ENCODE measurements at places on chromosomes 4 and X.

DNA sequence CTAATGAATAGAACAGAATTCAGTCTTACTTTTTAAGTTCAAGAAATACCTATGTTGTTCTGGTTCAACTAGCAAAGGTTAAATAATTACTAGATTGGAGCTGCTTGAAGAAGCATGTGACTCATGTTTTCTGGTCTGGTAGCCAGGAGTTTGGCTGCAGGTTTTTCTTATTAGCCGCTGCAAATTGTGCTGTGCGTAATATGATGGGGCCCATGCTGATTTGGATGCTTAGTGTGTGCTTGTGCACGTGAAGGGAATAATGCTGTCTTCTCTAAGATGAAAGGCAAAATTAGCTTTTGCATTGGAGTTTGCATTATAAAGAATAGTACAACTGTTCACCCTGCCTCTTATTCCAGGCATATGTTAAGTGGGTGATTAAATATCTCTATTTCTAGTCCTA, 219.6 kb downstream of the SNCA start:
- DNase-seq, result no peak

DNA sequence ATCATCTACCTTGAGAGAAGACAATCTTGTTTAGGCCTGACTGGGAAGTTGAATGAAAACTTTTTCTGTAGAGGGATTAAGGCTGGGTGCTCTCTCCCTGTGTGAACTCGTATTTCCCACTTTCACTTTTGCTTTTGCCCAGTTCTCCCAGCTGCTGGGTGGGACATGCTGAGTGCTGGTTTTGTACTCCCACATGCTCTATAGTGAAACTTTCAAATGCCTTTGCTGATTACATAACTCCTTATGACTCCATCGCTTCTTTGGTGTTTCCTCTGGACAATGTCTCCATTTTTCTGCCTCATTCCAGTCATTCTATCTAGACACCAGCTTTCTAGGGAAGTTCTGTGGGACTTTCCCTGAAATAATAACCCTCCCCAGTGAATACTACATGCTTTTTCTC, 100.5 kb downstream of the CLNK start:
- DNase-seq, result no peak

DNA sequence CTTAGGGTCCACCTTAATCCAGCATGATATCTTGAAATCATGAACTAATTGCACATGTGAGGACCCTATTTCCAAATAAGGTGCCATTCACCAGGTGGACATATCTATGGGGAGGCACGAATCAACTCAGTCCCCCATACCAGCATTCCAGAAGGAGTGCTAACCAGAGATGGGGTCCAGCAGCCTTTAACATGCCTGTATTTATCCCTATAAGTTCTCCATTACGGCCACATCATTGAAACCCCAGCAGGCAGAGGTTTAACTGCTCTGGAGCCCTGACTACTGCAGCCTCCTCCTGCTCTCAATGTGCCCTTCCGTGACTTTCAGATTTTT, 3.2 kb upstream of the ASMTL start:
- no peak for DNase-seq

DNA sequence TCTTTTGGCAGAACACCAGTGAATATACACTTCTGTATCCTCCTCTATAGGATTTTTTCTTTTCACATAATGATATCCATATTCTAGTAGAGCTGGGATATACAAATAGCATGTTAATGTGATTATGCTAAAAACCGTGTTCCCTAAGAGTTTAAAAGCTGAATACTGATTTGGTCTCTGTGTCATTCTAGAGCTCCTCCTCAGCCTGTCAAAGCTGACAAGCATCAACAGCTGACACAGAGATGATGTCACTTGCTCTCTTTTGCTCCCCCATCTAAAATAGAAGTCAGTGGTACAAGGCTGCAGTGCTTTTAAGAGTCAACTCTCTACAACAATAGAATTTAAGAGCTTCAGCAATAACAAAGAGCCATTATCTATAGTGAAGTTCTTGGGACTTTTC, 17.1 kb upstream of the HERC3 start:
- no peak for DNase-seq

DNA sequence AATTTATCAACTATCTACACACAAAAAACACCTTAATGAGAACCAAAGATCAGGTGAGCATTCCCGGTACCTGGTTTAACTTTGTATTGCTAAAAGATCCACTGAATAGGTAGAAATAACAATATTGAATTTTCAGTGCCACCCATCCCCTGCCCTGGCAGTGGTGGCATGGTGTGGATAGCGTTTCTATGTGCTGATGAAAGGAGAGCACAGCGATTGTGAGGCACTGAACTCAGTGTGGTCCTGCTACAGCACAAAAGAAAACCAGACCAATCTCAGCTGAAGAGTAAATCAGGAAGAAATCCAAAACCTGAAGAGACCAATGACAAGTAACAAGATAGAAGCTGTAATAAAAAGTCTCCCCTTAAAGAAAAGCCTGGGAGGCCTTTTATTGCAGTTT, 984.6 kb upstream of the AGA start:
- DNase-seq, result no peak

GRCh38 chrX:64885850-64886249, 90.4 kb downstream of the ZC4H2 start:
- DNase-seq, result no peak

GRCh38 chrX:46380148-46380752, 165.0 kb downstream of the ZNF674 start:
- DNase-seq, result no peak

- DNase-seq, result no peak
These were observed 175.3 kb downstream of the DCTD start for GRCh38 chr4:182741914-182742313.

- DNase-seq, result peak; percentile 42
These were observed 57.5 kb downstream of the GPR82 start for GRCh38 chrX:41781500-41781899.

GRCh38 chr4:53281438-53281837, 84.4 kb downstream of the SCFD2 start:
- DNase-seq, result no peak

DNA sequence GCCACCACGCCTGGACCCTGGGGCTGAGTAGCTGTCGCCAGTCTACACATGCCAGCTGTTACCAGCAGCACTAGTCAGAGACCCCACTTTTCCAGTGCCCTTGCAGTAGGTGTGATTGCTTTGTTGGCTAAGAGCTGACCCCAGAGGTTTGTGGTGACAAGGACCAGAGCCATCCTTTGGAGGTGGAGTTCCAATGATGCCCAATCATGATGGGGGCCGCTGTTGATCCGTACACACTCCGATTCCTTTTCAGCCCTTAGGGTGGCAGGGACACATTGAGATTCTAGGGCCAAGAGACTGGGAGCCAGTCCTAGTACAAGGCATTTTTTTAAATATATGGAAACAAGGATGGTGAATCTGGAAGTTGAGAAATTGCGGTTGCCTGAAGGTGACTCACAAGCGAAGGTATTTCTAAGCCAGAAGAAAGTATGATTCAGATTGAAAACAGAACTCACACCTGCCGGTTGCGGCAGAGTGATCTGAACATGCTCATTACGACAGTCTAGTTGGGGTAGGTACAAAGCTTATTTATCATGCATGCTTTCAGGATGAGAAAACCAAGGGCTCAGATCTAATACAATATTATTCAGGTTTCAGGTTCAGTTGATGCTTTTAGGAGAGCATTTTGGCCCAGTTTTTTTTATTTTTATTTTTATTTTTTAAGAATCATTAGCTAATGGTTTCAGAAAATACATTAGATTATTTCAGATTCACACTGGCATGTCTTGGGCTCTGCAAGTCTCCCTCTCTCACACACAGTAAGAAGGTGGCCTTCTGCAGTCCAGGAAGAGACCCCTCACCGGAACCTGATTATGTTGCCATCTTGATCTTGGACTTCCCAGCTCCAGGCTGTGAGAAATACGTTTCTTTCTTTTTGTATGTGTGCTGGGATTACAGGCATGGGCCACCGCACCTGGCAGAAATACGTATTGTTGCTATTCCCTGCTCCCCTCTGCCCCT, 43.4 kb downstream of the SHROOM2 start:
- DNase-seq, result no peak

- DNase-seq, result no peak
These were observed 51.3 kb upstream of the TMPRSS11F start for GRCh38 chr4:68180849-68181526.

- no peak for DNase-seq
These were observed 5.1 kb upstream of the ASB9 start for GRCh38 chrX:15274946-15275345.

- no peak for DNase-seq
These were observed 87.6 kb upstream of the JADE1 start for GRCh38 chr4:128721896-128722295.
